WTC11 (cell line): ENCODE measurements at places on chromosomes 6 and 20. TPM values are rescaled to one million over a fixed set of nuclear protein-coding genes. Genes with fewer than 3 reads are reported as not detected.
A peak's percentile ranks its signal among the peaks of the same experiment; 100 is the strongest.

GRCh38 chr6:112281821-112282615 is 27.7 kb upstream of the LAMA4 start:
- DNase-seq: peak; percentile 16

GRCh38 chr20:20452254-20452676 is 84.4 kb downstream of the INSM1 start:
- DNase-seq: peak; percentile 81

DNA sequence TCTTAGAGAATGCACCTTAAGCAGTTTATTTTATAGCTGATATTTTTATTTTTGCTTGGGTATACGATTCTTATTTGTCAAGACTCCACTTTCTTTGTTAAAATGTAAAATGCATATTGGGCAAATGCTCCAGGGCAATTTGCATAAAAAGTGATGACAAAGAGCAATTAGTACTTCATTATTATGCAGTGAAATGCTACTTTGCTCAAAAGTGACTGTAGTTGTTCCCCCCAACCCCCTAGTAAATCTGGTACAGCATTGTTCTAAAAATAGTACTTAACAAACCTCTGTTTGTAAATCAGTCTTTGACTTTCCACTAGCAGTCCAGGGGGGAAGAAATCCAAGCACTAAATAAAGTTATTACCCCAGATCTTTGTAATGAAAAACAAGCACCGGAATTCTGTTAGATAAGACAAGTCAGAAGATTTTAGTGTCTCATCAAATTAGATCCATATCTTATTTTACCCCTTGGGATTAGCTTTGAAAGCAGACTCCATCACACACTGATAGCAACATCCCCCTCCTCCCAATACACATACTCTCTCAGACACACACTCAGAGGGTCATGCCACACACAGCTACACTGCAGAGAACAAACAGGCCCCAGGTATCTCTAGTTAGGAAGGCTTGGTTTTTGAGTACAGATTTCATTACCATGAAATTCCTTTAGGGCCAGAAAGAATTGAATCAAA is 32.9 kb upstream of the BACH2 start:
- no peak for DNase-seq

- DNase-seq: no peak
Observed at GRCh38 chr20:40156600-40157317, 532.3 kb downstream of the MAFB start.

- no peak for DNase-seq
Observed at GRCh38 chr6:92341201-92341600, 1078.2 kb downstream of the EPHA7 start.

Gene RBPJL
- total RNA-seq: 0.78 to 0.85 TPM (median 0.80 TPM) in 3 replicates

Gene SLC17A4
- total RNA-seq: 0.05 to 0.07 TPM in 2 of 3 replicates, not detected in the other
